ENCODE measurements at places on chromosomes 6 and 20.

- no peaks in the 10 kb centered on the region for H3K27me3 ChIP-seq
- no peak overlapping the region for H3K4me3 ChIP-seq
- no peaks in the 10 kb centered on the region for H3K36me3 ChIP-seq
- no peak for DNase-seq
- H3K27ac ChIP-seq, result no peak overlapping the region
Observed at GRCh38 chr20:4554346-4554745, 167.4 kb upstream of the PRND start.

- no peaks in the 10 kb centered on the region for H3K36me3 ChIP-seq
- H3K4me3 ChIP-seq, result peak overlapping the region; percentile 87
- no peak for DNase-seq
- H3K27me3 ChIP-seq, result no peaks in the 10 kb centered on the region
- H3K4me1 ChIP-seq, result peaks cover 10% of the 10 kb centered on the region
Observed at GRCh38 chr6:26124781-26125685, 37.8 kb downstream of the HFE start.

DNA sequence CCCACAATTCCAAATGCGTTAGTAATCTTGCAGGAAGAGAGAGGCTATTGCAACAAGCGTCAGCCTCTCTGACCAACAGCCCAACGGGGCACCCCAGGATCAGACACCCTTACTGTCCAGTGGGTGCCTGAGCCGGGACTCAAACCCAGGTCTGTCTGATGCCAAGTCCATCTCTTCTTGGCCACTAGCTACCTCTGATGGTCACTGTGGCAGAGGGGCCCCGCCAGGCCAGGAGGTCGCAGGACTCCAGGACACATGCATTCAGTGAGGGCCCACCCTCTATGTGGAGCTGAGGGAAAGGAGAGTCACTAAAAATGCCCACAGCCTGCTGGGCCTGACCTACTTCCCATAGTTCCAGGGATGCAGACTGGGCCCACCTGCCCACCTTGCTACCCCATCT lies 83.3 kb downstream of the PREX1 start:
- no peaks in the 10 kb centered on the region for H3K36me3 ChIP-seq
- DNase-seq, result no peak
- H3K27me3 ChIP-seq, result no peaks in the 10 kb centered on the region
- H3K4me1 ChIP-seq, result no peaks in the 10 kb centered on the region
- H3K4me3 ChIP-seq, result no peak overlapping the region

- no peaks in the 10 kb centered on the region for H3K4me1 ChIP-seq
- H3K4me3 ChIP-seq, result no peak overlapping the region
- no peaks in the 10 kb centered on the region for H3K36me3 ChIP-seq
Observed at GRCh38 chr6:53878808-53879207, 84.0 kb downstream of the LRRC1 start.
